Stimulated activated CD8-positive, alpha-beta memory T cell treated with anti-CD3 and anti-CD28 coated beads, Interleukin-4, amount 100 ng/mL, for 1 hour (primary cell): ENCODE measurements at places on chromosomes 1 and 21.

DNA sequence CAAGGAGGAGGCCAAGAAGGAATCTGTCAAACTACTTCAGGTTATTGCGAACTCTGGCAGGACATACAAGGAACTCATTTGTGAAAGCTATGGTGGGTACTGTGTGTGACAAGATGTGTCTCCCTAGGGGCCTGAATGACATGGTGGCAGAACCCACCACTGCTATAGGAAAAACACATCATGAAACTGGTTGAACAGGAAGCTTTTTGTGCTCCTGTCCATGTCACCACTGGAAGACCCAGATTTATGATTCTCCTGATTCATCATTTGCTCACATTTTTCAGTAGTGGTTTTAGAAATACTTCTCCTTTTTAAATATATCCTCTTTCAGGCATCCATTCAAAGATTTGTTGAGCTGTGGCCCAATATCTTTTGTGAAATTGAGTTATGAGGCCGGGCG lies 23.6 kb downstream of the ARMH1 start:
- DNase-seq, result no peak

- no peak for DNase-seq
Measured at GRCh38 chr21:37429356-37429755, 62.8 kb downstream of the DYRK1A start.

DNA sequence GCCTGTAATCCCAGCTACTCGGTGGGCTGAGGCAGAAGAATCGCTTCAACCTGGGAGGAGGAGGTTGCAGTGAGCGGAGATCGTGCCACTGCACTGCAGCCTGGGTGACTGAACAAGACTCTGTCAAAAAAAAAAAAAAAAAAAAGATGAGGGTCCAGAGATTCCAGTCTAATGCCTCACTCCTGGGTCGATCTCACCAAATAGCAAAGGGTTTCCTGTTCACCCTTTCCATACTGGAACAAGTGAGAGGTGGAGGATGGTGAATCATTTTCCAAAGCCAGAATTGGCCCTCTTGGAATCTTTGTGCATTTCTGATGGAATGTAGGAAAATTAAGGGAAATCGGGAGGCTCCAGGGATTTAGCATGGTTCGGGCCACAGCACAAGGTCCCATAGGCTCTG lies 58.1 kb upstream of the ZNF648 start:
- DNase-seq, result no peak

- no peak for DNase-seq
Measured at GRCh38 chr1:165257969-165258459, 98.5 kb downstream of the LMX1A start.

- no peak for DNase-seq
Measured at GRCh38 chr1:35298464-35298863, 30.0 kb downstream of the ZMYM4 start.

DNA sequence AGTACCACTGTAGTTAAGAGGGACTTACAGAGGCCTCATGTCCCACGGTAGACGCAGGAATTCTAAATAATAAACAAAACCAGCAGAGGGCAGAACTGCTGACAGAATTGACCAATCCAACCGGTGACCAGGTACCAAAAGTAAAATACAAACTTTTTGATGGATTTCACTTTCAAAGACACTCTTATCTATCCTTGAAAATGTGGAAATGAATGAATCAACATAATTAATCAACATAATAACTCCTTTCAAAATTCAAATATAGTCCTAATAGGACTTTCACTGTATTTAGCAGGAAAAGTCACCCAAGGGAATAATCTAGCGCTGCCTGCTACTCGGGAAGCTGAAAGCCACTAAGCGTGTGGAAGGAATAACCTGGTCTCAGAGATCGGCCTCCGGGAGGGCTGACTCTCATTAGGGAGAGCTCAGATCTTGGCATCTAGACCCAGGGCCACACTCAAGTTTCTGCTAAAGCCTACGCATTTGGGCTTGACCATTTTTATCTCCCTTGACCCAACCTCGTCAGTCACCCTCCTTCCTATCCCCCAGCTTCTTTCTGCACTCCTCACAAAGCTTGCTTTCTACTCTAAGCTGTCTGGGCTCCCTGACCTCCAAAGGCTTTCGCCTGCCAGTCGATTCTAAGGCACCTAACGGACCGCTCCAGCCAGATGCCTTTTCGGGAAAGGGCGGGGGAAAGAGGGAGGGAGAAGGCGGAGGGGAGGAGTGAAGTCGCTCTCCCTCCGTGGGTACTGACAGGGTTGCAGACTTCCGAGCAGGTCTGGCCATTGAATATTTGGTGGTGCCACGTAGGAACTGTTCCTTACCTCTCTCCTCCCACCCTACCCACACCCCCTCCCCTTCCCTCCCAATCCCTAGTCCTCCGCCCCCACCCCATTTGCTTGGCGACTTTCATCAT lies 1.6 kb downstream of the COL11A1 start:
- no peak for DNase-seq

DNA sequence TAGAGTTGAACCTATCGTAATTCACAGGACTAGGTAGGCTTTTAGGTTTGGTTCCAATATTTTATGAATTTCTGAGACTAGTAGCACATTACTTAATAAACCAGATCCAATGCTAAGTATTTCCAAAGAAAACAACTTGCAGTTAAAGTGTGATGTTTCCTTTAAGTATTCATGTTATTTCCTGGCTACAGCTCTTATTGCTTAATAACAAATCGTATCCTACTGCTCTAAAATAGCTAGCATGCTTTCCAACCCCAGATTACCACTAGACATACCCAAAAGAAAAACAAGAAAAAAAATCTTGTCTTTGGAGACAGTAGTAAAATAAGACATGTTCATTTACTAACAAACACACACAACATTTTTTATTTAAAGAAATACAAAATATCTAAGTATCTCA lies 898 bp downstream of the KRTAP27-1 start:
- DNase-seq, result no peak

GRCh38 chr1:173403996-173404395 lies 73.1 kb upstream of the PRDX6 start:
- DNase-seq, result no peak

DNA sequence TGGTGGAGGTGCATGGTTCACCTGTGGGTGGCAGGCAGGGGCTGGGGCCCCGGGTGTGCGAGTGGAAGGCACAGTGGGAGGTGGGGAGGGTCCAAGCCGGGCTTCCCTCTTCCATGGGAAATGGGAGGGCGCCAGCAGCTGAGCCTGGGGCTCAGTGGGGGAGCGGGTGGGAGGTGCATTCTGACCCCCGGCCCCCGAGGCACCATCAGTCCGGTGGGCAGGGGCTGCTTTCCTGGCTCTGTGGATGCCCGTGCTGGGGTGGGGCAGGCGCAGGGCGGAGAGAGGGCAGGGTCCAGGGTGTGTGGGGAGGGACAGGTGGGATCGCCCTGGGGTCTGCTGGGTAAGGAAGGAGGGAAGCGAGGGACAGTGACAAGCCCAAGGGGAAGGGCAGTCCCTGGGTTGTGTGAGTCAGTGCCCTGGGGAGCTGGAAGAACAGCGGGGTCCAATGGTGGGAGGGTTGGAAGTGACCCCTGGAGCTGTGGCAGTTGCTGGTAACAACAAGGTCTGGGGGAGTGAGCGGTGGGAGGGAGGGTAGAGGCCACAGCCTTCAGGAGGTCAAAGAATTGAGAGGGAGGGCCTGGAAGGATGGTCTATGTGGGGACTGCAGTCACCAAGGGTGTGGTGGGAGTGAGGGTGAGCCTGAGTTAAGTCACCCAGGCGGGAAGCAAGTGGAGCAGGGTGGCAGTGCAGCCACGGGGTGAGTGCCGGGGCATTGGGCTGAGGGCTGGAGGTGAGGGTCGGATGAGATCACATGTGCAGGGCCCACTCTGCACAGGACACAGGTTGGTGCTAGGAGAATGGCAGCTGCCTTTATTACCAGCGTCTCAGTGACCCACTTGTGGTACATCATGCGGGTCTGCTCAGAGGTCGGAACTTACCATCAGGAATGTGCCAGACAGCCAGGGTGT lies 29.6 kb downstream of the LHX4 start:
- no peak for DNase-seq
